B cell (primary cell): ENCODE measurements at places on chromosomes 7 and 10. TPM values are rescaled to one million over a fixed set of nuclear protein-coding genes. Genes with fewer than 3 reads are reported as not detected.

- no peaks in the 10 kb centered on the region for H3K36me3 ChIP-seq
- H3K27me3 ChIP-seq, result no peaks in the 10 kb centered on the region
- no peak for DNase-seq
- no peak overlapping the region for H3K4me3 ChIP-seq
- H3K27ac ChIP-seq, result peak overlapping the region; percentile 84
Measured at GRCh38 chr10:14751921-14752320, 22.8 kb downstream of the FAM107B start.

GRCh38 chr7:80654887-80655340, 16.5 kb downstream of the CD36 start:
- no peak overlapping the region for H3K27ac ChIP-seq
- no peaks in the 10 kb centered on the region for H3K4me1 ChIP-seq
- DNase-seq, result no peak
- H3K36me3 ChIP-seq, result no peaks in the 10 kb centered on the region

Gene SNX10
- 26.5 and 33.6 TPM in 2 replicates for total RNA-seq

DNA sequence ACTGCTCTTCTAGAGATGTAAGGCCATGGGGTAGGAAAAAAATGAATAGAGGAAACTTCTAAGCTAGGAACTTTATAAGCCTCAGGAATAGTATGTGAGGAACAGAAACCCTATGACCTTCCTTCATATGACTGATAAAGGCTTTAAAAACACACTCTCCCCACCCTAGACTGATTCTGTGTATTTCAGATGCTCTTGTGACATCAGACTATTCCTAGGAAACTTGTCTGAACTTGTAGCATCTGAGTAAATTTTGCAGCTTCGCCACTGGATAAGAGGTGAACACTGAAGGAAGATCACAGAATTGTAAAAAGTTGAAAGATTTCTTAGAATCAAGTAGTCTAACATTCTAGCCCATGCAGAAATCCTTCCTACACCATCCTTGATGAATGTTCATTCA, 31.0 kb upstream of the CBLL1 start:
- DNase-seq, result no peak
- no peak overlapping the region for H3K27ac ChIP-seq
- H3K36me3 ChIP-seq, result no peaks in the 10 kb centered on the region
- H3K27me3 ChIP-seq, result no peaks in the 10 kb centered on the region
